ENCODE measurements at places on chromosomes 2 and 18.

- DNase-seq = peak; percentile 62
Measured at GRCh38 chr2:174597345-174598047, at the start of gene WIPF1. WIPF1 (minus strand) TSS chr2:174597804; CDS start chr2:174585573, 12,231 bp downstream.

GRCh38 chr18:58394046-58394445 lies 234.8 kb downstream of the ALPK2 start:
- no peak for DNase-seq

DNA sequence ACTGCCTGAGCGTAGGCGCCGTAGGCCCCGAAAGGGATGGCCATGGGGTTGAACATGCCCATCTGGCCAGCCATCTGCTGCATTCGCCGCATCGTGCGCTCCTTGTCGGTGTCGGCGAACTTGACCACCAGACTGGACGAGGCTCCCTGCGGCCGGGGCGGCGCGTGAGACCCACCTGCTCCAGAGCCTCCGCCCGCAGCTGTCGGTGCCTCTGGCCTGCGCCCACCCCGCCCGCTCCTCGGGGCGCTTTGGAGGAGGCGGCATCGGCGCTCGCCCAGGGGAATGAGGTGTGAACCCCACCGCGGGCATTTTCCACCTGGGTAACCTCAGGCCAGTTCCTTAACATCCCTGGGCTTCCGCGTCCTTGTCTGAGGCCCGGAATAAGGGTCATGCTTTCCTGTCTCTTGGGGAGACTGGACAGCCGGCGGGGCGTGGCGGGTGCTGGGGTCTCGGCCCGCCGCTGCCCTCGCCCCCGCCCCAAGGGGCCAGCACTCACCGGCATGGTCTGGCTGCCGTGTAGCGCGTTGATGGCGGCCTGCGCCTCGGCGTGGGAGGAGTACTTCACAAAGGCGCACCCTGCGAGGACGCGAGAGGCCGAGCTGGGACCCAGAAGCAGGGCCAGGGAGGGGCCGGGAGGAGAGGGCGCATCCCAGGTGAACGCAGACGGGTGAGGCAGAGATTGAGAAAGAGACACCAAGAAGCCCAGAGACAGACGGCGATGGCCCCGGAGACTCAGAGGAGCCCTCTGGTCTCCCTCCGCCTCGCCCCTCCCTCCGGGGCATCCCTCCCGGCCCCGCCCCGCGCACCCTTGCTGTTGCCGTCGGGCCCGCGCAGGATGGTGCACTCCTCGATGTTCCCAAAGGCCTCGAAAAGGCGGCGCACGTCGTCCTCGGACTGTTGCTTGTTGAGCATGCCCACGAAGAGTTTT lies 291.0 kb downstream of the CELF4 start:
- no peak for DNase-seq

DNA sequence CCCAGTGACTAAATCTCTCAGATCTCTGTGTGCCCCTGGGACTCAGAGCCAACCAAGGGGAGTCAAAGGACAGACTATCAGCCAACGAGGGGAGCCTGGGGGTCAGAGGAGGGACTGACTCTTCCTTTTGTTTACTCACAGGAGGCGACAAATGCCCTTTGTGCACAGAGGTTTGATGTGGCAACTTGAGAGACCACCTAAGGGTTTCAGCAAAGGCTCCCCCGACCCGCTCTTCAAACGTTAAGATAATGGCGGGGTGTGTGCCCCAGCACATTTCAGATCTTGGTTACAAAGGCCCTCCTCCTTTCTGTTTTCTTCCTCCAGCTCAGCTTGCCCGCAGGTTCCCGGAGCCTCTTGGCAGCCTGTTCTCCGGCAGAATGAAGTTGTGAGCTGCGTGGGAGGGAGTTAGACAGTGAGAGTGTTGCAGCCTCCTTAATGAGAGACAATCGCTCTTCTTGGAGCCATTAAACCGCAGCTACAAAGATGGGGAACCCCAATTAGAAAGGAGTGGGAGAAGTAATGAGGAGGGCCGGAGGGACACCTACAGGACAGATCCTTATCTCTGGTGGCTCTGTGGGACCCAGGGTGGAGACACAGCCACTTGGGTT lies 76.2 kb downstream of the KIAA2012 start:
- no peak for DNase-seq

DNA sequence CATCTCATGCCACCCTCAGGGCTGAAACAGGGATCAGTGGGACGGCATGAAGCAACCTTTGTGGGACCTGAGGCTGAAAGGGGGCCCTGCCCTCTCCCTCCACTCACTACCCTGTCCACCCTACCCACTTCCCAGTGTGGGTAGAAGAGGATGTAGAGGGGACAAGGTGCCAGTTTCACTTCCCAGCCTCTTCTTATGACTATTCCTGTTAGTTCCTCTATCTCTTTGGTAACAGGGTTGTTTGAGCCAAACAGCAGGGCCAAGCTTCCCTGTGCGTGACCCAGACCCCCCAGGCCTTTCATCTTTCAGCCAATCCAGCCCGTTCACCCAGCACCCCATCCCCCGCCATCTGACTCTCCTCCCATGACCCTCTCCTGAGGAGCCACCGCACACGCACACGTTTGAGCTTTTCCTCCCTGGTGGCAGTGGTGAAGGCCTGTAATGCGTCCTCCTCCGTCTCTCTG lies 82.3 kb downstream of the STPG4 start:
- DNase-seq = no peak

DNA sequence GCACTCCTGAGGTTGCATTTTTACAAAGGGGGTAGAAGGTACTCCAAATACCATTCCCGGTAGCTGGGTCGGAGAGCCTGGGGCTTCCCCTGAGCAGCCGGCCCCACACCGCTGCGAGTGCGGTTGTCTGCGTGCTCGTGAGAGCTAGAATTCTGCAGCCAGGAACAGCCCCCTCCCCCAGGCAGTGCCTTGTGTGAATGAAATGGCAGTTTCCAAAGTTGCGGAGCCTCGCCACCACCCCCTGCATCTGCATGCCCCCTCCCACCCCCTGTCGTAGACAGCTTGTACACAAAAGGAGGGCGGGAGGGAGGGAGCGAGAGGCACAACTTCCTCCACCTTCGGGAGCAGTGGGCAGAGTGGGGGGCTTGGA lies 1.1 kb downstream of the MYCN start:
- DNase-seq = no peak

GRCh38 chr2:108988796-108989713 lies at the start of gene EDAR:
EDAR (minus strand) TSS chr2:108989220; CDS start chr2:108931014, 58,206 bp downstream.
- DNase-seq = peak; percentile 66

GRCh38 chr2:43128559-43128955 lies 97.8 kb downstream of the ZFP36L2 start:
- DNase-seq = no peak

DNA sequence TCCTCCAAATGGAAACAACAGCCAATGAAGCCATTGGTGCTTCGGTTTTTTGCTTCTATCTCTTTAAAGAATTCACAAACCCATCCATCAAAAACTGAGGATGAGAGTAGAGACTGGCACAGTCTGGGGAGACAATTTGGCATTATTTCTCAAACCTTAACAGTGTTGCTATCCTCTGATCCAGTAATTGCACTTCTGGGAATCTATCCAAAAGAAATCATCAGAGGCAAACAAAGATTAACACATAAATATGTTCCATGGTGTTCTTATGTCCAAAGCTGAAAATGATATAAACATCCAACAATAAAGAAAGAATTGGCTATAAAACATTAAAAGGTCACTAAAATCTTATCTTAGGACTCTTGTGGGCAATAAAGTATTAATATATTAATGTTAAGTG lies 35.1 kb downstream of the REEP1 start:
- DNase-seq = no peak

DNA sequence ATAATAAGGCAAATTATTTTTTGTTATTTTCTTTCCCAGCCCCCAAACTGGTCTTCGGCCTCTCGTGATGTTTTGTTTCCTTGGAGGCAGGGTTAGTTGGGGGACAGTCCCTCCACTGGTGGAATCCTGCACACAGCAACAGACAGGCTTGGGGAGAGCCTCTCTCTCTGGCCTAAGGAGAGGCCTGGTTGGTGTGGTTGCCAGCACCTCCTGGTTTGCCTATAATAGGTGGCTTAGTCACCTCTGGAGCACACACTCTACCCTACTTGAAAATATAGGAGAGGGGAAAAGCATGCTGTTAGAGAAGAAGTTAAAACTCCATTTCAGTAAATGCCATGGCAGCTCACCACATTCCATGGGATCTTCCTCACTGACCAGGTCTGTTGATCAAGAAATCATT lies 417.2 kb upstream of the MEIS1 start:
- DNase-seq = no peak

DNA sequence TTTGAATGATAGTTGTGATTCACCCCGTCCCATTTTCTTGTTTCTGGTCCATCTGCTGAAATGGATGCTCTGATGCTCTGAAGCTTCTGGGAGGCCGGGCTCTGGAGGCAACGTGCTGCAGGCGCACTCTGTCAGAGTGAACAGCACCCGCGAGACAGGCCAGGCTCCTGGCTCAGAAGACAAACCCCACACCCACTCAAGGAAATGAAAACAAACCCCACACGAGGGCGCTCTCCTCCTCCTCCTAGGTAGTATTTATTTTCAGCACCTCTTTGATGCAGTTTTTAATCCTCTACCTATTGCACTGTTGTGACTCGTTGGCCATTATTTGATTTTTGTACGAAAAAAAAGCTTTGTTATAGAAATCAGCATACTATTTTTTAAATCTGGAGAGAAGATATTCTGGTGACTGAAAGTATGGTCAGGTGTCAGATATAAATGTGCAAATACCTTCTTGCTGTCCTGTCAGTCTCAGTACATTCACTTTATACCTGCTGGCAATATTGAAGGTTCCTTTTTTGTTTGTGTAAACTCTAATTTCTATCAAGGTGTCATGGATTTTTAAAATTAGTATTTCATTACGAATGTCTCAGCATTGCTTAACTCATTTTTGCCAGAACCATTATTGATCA lies 10.3 kb upstream of the CHST10 start:
- DNase-seq = peak; percentile 66

GRCh38 chr2:170548304-170548703 lies 166.8 kb upstream of the SP5 start:
- no peak for DNase-seq

GRCh38 chr2:231545105-231545902 lies 15.1 kb upstream of the NMUR1 start:
- peak; percentile 38 for DNase-seq

- peak; percentile 77 for DNase-seq
Measured at GRCh38 chr2:43169987-43170386, 56.4 kb downstream of the ZFP36L2 start.

GRCh38 chr2:230042195-230042594 lies 26.5 kb downstream of the SLC16A14 start:
- DNase-seq = no peak

DNA sequence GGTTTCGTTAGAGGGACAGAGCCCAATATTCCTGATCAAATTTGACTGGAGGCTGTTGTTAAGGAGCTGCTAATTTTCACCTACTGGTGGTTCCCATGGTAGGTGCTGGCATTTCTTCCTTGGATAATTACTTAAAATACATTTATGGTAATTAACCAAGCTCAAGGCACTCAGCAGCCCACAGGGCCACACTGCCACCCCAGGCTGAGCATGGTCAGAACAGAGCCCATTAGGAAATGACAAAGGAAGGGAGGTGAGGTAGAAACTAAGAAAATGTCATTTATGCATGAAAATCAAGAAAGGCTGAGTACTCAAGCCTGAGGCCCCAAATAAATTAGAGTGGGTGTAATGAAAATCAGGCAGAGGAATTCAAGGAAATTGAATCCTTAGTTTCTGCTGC lies 510.2 kb upstream of the GYPC start:
- no peak for DNase-seq

DNA sequence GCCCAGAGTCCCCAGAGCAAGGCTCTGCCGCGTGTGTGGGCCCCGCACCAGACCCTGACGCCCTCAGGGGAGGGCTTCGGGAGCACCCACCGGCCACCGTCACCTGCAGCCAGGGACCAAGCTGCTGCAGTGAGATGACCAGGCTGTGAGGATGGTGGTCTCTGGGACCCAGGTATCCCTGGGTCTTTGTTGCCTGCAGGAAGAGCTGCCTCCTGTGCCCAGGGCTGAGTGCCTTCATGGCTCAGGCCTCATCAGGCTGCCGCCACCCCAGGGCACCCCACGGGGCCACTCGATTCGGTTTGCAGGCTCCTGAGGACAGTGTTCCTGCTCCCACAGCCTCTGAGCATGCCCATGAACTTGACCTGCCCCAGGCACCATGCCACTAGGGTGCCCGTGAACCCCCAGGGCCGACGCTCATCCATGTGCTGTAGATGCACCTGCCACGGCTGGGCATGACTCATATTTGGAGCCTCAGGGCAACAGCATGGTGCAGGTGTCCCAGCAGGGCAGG lies 109.8 kb downstream of the FAM210A start:
- no peak for DNase-seq

GRCh38 chr2:71756280-71756906 lies 303.0 kb downstream of the DYSF start:
- DNase-seq = no peak

- no peak for DNase-seq
Measured at GRCh38 chr2:27915191-27915590, 24.7 kb downstream of the BABAM2 start.

DNA sequence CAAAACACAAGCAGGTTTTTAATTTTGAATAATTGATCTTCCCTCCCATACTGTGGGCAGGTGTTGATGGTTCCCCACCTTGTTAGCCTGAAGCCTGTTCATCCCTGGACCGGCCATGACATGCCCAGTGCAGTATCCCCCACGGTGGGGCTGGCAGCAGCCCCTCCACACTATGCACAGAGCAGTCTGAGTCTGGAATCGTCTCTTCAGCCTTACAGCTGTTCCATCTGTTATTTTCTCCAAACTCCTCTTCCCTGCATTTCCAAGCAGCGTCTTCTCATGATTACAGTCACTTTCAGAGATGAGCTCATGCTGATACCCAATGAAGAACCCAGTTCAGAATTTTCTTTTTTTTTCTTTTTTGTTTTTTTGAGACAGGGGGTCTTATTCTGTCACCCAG lies 68.2 kb downstream of the ADI1 start:
- no peak for DNase-seq

DNA sequence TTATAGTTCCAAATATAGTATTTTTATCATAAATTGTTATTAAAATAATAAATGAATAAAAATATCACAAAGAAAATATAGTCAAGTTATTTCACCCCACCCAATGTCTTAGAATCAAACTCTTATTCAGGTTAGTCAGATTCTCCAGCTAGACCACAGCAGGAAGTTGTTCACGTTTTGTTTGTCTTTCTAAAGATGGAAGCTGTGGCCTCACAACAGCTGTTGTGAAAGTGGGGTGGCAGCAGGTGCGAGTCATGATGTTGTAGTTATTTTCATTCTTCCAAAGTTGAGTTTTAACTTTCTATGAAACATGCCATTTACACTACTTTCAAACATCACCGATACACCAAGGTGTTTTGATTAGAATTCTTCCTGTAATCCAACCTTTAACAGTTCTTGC lies 272.9 kb downstream of the SLC8A1 start:
- DNase-seq = no peak

- peak; percentile 49 for DNase-seq
Measured at GRCh38 chr18:23136326-23137096, 1.2 kb downstream of the CABLES1 start.

- DNase-seq = no peak
Measured at GRCh38 chr2:177767768-177768167, 304.8 kb downstream of the PDE11A start.

- no peak for DNase-seq
Measured at GRCh38 chr18:11324510-11324909, 175.1 kb upstream of the PIEZO2 start.
